ENCODE measurements at places on chromosomes 2 and 18.

GRCh38 chr18:4068552-4069158 is 386.5 kb downstream of the DLGAP1 start:
- DNase-seq, result peak; percentile 62

GRCh38 chr2:33024758-33025157 is 78.0 kb downstream of the LTBP1 start:
- no peak for DNase-seq

DNA sequence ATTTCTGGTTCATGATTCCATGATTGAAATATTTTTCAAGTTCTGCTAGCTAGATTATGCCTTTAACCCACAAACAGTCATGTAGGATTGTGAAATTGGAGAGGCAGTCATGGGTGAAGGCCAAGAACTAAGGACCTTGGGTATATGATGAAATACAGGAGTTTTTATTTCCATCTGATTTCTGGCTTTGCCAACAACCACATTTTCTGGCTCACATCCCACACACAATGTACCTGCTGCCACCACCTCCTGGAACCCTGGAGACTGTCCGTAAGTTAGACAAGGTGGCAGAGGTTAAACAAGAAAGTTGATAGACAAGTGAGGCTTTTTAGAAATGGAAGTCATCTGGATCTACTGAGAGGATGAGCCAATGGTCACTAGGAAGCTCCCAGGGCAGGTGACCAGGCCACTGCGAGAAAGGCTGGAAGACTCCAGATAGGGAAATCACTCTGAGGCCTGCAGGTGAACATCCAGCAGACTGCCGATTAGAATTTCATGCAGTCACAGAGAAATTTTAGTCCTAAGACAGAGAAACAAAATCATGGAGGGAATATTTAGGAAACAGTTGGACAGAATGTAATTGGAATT is 402.0 kb downstream of the ALK start:
- no peak for DNase-seq

GRCh38 chr2:158650646-158651357 is 144.3 kb upstream of the DAPL1 start:
- peak; percentile 18 for DNase-seq

DNA sequence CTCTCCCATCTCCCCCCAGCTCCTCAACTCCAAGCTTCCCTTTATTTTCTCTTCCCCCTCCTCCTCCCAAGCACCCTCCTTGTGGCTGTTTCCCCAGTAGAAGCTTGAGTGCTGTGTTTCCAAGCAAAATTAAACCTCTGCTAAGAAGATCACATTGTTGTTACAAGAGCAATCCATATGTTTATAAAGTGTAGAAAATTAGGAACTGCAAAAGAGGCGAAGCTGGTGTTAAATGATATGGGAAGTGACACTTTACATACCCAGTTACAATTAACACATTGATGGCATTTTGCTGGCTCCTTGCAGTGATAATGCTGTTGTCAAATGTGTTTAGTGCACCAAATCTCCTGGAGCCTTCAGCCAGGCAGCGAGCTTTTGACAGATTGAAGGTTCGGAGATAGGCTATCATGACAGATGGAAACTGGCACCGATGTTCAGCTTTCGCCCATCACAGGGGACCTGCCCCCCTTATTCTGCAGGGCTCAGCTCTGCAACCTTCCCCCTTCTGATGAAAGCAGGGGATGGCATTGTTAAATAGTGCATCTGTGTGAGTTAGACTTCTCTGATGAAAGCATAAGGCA is 259.8 kb upstream of the ATP5MC3 start:
- no peak for DNase-seq

DNA sequence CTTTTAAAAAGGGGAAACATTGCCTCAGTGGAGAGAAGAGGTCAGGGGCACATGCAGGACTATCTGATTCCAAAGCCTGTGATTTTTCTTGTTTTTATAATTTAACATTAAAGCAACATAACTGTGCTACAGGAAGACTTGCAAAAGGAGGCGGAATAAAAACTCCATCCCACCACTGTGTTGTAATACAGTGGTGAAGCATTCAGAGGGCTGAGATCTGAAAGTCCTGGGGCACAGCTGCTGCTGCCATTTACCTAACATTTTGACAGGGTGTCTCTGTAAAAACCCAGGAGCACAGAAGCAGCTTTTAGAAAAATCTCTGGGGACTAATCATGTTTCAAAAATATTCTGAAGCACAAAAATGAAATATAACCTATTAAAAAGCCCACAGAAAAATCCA is 97.6 kb downstream of the GRB14 start:
- no peak for DNase-seq

- DNase-seq, result peak; percentile 38
These were observed 109.2 kb downstream of the THADA start for GRCh38 chr2:43486603-43487002.

DNA sequence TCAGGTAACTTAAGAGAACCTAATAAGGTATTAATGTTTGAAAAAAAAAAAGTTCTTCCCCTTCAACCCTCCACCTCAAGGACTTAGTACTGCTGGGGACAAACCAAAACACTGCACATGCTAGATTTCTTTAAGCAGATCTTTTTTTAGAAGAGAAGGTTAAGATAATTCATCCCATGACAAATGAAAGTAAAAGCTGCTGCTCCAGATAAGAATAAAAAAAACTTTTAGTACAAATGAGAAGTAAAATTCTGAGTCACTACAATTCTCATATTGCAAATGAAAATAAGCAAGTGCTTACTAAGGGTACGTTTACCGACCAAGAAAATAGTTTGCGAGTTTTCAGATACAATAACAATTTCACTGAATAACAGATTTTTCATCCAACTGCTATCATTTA is 8.9 kb downstream of the STAM2 start:
- DNase-seq, result no peak

GRCh38 chr2:225630824-225631533 is 231.5 kb downstream of the NYAP2 start:
- DNase-seq, result no peak

DNA sequence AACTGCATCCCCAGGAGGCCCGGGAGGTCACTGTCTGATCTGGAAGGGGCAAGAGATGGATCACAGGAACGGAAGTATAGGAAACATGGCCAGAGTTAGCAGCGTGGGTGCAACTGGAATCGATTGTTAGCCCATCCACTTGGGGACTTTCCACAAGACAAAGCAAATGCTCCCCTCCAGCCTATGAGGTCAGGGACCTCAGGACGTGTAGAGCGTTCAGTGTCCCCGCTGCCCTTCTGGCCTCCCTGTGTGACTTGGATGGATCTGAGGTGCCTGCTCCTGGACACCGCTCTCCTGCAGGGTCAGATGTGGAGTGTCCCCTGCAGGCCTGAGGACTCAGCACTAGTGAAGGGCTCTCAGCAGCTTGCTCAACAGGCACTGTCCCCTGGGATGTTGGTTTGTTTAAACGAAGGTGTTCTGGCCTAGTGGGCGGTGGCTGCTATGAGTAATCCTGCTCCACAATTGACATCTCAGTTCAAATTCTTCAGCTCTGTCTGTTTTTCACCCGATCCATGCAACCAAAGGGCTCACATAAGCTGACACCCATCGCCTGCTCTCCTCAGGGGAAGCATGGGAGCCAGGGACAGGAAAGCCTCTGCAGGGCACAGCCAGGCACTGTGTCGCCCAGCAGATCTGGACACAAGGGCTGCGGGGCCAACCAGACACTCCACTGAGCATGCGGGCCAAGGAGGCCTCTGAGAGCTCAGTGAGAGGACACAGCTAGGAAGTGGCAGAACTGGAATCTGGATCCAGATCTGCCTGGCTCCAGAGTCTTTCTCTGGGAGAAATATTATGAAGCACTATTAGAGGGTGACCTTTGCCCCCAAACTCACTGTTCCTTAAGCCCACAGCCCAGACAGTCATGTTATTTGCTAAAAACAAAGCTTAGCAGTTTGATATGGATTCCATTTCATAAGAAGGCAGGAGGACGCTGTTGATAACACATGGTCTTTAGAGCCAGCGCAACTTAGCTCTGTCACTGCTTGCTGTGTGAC is 78.5 kb downstream of the RHOB start:
- no peak for DNase-seq

- no peak for DNase-seq
These were observed 155.1 kb downstream of the SS18 start for GRCh38 chr18:25935356-25935755.

- no peak for DNase-seq
These were observed 395.2 kb downstream of the BCL11A start for GRCh38 chr2:60158262-60158661.

DNA sequence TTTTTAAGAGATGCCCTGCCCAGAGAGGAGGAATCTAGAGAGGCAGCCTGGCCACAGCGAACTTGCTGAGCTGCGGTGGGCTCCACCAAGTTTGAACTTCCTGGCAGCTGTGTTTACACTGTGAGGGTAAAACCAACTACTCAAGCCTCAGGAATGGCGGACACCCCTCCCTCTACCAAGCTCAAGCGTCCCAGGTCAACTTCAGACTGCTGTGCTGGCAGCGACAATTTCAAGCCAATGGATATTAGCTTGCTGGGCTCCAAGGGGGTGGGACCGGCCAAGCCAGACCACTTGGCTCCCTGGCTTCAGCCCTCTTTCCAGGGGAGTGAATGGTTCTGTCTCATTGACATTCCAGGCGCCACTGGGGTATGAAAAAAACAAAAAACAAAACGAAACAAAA is 289.4 kb downstream of the KCNS3 start:
- no peak for DNase-seq

DNA sequence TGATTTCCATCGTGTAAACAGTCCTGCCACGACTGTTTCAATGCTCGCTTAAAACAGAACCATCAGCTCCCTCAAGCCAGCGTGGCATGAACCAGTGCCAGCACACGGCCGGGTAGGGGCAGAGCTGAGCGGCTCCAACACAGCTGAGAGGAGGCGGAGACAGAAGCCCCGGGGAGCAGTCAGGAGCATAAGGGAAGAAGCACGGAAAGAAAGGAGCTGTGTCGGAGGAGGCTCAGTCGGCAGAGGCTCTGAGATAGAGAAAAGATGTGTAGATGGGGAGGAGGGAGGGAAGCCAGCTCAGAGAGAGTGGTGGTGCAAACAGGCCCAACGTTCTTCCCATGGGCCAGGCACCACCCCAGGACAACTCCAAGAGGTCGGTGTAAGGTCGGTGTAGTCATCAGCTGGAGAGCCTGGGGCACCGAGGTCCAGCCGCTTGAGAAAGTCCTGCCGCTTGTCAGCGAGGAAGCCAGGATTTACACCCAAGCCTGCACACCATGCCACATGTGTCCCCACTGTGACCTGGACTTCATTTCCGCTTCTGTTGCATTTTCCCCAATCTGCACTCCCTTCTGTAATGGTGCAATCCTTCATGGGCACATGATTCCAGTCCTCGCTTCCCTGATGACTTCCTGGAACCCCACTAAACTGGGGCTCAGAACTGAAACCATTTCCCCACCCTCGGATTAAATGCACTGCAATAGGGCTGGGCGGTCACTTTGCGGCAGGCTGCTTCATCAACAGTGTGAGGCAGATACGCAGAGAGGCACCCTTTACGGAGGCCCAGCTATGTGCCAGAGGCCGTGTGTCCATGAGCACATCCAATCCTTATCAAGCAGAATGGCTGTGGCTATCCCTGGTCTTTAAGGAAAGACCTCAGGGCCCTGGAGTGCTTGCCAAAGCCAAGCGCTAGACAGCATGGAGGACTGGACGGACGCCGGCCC is 43.5 kb downstream of the CYP27C1 start:
- no peak for DNase-seq

GRCh38 chr2:34567128-34567527 is 968.0 kb upstream of the FAM98A start:
- no peak for DNase-seq

GRCh38 chr2:186347472-186347871 is 138.6 kb upstream of the ZC3H15 start:
- no peak for DNase-seq

GRCh38 chr2:112728378-112729175 is 7.8 kb downstream of the NT5DC4 start:
- DNase-seq, result no peak

DNA sequence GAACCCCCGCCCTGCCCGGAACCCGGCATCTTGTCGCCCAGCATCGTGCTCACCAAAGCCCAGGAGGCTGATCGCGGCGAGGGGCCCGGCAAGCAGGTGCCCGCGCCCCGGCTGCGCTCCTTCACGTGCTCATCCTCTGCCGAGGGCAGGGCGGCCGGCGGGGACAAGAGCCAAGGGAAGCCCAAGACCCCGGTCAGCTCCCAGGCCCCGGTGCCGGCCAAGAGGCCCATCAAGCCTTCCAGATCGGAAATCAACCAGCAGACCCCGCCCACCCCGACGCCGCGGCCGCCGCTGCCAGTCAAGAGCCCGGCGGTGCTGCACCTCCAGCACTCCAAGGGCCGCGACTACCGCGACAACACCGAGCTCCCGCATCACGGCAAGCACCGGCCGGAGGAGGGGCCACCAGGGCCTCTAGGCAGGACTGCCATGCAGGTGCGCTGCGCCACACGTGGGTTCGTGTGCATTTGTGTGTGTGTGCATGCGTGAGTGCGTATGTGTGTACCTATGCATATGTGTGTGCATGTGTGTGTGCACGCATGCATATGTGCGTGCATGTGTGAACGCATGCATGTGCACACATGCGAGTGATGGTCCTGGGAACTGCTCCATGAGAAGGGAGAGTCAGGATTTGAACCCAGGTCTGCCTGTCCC is 47.1 kb upstream of the ATG16L1 start:
- DNase-seq, result no peak

DNA sequence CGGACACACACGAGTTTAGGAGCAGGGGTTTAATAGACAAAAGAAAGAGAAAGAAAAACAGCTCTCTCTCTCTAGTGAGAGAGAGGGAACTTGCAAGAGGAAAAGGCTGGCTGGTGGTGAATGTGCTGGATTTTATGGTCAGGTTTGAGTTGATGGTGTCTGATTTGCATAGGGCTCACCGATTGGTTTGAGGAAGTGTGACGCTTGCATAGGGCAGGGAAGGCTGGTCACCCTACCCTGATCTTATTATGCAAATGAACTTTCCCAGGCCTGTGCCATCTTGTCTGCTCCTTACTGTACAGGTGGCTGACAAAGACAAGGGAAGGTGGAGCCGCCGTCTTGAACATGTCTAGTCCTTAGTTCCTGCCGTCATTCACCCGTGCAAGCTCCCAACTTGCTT is 408.9 kb downstream of the RIT2 start:
- peak; percentile 3 for DNase-seq

DNA sequence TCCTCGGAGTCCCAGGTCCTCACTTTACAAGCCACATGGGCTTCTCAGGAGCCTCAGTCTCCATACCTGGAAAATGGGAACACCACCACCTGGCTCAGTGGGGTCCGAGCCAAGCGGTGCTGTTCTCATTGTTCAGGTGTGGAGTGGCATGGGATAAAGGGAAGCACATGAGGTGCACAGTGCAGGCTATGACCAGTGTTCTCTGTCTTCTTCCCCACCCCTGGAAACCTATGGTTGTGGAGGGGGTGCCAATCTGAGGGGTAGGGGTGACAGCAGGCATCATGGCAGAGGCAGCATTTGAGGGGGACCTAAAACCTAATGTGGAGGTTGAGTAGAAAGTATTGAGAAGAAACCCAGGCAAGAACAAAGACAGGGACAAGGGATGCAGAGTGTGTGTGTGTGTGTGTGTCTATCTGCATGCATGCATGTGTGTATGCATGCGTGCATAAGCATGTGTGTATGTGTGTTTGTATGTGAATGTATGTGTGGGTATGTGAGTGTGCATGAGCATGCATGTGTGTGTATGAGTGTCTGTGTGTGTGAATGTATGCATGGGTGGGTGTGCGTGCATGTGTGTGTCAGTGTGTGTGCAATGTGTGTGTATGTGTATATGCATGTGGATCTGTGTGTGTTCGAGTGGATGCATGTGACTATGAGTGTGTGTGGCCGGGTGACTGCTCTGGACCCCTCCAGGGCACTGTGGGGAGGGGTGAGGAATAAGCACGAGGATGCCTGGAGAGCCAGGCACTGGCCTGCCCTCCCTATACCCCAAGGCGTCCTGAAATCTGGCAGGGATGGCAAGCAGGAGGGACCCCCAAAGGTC is 4.0 kb downstream of the KIF1A start:
- no peak for DNase-seq
